ENCODE measurements at places on chromosomes 3 and 15.
A peak's percentile ranks its signal among the peaks of the same experiment; 100 is the strongest.

DNA sequence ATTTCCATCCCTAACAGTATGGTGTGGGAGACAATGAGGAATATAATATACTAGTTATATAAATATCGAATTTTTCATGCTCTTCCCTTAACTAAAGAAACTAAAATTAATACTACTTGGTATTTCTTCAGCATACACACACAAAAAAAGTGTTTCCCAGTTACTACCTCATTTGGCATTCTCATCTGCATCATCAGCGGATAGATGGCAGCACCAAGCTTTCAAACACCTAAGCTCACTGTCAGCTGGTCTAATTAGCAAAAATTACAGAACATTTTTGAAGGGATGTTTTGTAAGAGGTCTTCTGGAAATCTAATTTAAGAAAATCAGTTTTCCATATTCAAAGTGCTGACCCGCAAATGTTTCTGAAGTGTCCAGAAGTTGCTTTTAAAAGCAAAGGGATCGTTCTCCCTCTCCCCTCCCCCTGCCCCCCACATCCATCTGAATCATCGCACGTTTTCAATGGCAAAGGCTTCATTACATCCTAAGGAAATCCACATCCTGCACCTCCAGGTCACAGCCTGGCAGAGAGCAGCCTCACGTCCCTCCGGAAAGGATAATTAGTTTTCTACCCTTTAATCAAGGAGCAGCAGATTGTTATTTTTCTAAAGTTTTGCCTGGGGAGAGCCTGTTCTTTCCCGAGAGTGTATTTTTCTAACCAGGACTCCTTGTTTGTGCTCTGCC lies 86.1 kb upstream of the SPATA12 start:
- no peak for DNase-seq

GRCh38 chr3:128194843-128195242 lies 41.6 kb downstream of the EEFSEC start:
- DNase-seq, result no peak

DNA sequence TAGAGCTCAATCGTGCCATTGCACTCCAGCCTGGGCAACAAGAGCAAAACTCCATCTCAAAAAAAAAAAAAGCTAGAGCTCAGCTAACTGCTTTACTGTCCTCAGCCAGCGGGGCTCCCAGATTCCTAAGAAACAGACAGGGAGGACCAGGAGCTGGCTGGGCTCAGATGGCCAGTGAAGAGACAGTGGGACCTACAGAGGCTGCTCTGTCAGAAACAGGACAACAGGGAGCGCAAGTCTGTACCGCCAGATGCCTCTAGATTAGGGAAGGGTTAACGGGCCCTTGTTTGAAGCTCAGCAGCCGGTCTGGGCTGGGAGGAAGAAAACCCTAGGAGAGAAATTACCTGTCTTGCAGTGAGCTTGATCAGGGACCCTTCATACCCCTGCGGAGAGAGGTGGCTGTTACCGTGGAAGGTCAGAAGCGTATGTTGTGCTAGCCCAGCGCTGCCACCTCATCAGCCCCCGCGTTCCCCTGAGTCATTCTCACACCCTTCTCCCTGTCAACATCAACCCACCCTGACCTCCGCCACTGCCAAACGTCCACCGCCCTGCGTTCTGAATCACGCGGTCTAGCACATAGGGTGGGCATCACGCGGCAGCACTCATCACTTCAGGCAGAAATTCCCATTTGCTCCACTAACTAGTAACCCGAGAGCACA lies 25.3 kb downstream of the RBPMS2 start:
- DNase-seq, result no peak

DNA sequence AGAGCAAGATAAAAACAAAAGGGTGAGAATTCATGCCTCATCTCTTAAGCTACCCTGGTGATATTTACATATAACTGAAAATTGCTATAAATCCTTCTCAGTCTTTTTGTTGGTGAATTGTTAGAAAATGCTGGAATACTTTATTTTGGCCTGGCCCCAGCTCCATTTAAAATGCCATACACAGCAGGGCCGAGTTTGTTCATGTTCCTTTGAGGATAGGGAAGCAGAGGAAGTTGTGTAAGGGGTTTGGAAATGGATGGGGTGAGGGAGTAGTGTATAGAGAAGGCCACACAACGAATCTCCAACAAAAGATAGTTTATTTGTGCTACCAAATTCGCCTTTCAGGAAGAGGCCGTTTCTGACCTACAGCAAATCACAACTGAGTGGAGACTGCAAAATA lies 78.6 kb upstream of the ADAMTS9 start:
- no peak for DNase-seq

GRCh38 chr15:71357321-71357732 lies 242.1 kb downstream of the THSD4 start:
- DNase-seq, result no peak

- no peak for DNase-seq
These were observed 10.6 kb downstream of the PLA2G4F start for GRCh38 chr15:42145546-42146455.

- DNase-seq, result no peak
These were observed 91.0 kb upstream of the CHMP2B start for GRCh38 chr3:87136066-87136596.

DNA sequence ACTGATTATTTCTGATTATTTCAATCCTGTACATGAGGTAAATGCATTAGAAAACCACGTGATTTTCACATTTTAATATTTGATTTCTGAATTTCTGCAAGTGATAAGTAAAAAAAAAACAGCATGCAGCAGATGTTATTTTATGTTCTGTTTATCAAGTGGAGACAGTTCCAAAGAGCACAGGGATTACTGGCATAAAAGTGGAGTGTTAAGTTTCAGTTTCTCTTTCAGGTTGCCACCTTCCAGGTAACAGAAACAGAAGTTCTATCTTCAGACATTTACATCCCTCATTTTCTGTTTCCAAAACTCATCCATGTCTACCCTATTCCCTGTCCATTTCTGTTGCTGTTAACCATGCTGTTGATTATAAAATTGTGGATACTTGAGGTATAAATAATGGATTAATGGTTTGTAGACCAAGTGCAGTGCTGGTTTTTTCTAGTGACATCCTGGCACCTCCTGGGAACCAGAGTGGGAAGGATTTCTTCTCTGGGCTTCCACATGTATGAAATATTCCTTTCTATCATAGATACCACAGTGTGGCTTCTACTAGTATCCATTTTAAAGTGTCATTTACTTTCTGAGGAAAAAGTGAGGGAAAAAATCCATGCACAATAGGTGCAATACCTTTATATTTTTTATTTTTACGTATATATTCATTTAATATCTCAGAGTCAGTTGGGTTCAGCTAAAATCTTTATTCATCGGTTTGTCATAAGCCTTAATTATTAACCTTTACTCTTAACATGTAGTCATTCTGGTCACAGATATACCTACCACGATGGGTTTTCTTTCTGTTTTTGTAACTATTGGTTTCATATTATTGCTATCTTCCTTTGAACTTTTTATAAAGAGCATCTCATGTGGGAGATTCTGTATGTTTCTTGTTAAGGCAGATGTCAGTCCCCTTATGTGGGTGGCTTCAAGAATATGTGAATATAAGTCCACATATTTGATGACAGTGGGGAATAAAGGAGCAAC lies 1010.0 kb downstream of the SQOR start:
- DNase-seq, result no peak

DNA sequence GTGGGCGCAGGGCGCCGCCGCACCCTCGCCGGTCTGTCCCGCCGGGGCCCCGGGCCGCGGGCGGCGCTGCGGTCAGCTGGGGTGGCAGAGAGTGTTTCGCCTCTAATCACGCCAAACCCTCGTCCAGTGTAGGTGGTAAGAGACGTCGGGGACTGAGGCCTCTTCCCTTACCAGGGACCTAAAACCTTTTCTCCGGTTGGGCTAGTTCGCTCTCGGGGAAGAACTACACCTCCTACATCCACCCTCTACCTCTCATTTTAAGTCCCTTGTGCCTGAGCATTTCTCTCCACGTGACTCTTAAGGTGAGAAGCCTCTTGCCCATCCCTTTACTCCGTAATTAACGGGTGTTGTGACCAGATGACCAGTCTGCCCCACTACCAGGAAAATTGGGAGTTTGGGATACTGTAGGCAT lies 520 bp downstream of the TMEM42 start:
- no peak for DNase-seq

- peak; percentile 70 for DNase-seq
These were observed 37.6 kb downstream of the VIPR1 start for GRCh38 chr3:42539871-42540714.

DNA sequence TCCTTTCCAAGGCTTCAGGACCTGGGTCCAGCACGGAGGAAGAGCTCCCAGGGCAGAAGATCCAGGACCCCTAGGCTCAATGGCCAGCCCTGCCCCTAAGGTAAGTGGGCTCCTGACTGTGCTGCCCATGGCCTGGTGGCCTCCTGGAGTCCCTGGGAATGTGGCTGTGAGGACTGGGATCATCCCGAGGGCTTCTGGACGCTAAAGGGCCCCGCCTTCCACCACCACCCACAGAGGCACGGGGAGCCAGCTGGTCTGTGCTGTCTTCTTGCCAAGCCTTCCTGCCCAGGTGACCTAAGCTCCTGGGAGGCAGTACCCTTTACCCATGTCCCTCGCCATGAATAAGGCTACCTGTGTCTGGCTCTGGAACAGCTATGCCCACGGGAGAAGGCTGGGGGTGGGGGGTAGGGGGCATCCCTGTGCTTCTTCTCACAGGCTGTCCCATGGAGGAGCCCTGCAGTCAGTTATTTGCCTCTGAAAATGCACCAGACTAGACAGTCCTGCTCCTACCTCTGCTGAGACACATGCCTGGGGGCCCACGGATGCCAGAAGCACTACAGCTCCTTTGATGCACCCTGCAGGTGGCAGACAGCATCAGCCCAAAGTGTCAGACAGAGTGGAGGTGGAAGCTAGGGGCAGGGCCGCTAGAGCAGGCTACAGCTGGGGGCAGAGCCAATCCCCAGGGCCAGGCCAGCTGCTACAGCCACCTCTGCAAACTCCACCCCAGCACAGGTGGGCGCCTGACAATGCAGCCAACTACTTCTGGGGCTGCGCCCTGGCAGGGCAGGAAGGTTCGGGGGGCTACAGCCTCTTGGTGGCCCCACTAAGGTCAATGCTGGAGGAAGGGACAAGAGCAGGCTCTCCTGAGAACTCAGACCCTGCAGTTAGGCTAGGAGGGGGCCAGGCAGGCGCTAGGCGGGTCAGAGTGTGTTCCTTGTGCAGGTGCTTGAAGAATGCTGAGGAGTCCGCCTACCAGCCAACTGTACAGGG lies 90.9 kb downstream of the SEC22A start:
- no peak for DNase-seq

- DNase-seq, result no peak
These were observed 25.5 kb upstream of the ZNF710 start for GRCh38 chr15:89975482-89976245.

DNA sequence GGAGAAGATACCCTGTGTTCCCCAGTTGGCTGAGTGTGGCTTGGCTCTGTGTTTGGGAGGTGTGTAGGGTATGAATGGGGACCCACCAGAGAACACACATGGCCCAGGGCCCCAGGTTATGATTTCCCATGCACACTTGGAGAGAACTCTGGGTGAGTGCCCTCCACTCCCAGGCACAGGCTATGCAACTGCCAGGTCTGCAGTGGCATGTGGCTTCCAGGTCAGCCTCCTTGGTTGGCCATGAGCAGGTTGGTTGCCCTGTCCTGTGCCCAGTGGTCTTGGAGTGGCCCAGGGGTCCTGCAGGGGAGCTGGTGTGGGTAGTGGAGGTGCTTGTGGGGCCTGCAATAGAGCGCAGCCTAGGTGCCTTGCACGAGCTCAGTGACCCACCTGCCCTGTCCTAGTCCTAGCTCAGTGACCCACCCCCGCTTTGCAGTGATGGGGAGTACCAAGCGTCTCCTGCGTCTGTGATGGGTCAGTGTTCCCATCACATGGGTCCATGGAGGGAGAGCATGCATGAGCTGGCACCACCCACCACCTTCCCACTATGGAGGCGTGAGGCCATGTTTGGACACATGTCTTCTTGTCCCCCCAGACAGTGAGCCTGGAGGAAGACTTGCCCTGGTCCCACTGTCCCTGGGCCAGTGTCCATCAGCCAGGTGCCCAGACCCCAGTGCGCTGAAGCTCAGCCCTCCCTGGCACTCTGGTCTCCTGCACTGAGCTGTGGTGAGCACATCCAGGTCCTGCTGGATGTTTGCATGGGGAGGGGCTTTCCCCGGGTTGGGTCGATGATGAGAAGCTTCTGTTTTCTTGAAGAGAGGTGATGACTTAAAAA lies 217.3 kb downstream of the SNRPN start:
- DNase-seq, result no peak

DNA sequence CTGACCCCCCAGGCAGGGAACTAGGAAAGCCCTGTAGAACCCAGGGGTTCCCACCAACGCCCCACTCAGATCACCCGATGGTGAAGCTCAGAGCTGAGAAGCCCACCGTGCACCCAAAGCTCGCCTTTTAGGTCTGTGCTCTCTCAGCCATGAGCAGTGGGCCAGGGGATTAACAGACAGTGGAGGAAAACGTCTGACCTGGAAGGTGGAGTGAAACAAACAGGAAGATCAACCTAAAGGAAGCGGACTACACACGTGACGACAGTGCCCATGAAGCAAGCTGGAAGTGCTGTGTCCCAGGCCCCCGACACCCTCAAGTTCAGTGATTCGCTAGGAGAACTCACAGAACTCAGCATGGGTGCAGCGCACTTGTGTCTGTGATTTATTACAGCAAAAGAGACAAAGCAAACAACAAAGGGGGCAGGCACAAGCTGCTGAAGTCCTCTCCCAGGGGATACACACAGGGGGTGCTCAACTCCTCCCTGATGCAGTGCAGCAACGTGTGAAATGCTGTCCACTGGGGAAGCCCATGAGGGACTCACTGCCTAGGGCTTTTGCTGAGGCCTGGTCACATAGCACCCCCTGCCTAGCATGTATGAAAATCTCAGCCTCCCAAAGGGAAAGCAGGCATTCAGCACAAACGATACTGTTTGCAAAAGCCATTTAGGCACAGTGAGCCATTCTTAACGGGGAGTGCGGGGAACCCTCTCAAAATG lies 43.5 kb downstream of the CFAP92 start:
- no peak for DNase-seq

GRCh38 chr3:165805946-165806561 lies 31.2 kb downstream of the BCHE start:
- no peak for DNase-seq

DNA sequence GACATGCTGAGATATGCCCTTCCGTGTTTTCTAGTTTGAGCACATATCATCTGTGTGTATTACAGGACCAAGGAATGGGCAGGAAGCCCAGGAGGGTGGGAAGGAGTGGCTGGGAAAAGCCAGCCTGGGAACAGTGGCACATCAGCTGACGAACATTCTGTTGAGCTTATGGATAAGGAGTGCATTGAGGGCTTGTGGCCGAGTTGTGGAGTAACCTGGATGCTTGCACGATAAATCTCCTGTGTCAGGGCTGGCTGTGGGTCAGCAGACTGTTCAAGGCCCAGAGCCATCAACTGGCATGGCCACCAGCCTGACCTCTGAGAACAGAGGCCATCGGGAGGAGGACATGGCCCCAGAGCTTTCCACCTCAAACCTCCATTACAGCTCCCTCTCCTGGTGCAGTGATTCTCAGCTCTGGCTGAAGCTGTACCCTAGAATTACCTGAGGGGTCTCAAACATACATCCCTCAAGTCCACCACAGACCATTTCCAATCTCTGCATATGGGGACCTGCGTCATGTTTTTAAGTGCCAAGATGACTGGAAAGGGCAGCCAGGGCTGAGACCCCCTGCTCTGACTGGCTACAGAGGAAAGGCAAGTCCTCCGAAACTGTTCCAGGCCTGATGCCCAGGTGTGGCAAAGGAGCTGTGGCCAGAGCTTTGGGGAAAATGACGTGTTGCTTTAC lies 4.8 kb upstream of the VILL start:
- DNase-seq, result no peak

All from COLO829 (cell line).